ENCODE measurements at places on chromosomes 2 and 18.

- DNase-seq, result no peak
Measured at GRCh38 chr2:77086051-77086450, 436.1 kb downstream of the LRRTM4 start.

DNA sequence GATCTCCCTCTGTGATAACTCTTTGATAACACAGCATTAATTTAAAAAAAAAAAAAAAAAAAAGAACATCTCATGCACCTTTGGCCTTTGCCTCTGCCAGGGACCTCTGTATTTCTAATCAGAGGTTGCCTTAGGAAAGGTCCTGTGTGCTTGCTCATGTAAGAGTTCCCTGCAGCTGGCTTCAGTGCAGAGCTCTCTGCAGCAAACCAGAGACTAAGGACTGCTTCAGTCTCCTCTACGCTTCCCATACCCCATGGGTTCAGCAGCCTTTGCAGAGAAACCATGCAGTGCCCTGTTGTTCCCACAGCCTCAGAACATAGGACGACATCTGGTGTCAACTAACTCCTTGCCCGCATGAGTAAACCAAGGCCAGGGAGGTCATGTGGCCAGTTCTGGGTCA lies 236.6 kb upstream of the KLHL29 start:
- no peak for DNase-seq

- DNase-seq, result no peak
Measured at GRCh38 chr2:43519643-43520221, 76.1 kb downstream of the THADA start.

- DNase-seq, result no peak
Measured at GRCh38 chr2:240786871-240787311, 33.1 kb downstream of the KIF1A start.

DNA sequence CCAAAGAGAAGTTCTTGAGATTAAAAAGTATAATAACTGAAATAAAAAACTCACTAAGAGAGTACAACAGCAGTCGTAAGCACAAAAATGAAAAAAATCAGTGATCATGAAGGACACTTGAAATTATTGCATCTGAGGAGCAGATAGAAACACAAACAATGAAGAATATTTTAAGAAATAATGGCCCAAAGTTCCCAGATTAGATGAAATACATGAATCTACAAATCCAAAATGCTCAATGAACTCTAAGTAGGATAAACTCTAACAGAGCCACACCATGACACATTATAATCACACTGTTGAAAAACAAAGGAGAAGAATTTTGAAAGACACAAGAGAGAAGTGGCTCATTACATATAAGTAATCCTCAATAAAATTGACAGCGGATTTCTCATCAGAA lies 31.9 kb upstream of the EMILIN2 start:
- DNase-seq, result no peak

DNA sequence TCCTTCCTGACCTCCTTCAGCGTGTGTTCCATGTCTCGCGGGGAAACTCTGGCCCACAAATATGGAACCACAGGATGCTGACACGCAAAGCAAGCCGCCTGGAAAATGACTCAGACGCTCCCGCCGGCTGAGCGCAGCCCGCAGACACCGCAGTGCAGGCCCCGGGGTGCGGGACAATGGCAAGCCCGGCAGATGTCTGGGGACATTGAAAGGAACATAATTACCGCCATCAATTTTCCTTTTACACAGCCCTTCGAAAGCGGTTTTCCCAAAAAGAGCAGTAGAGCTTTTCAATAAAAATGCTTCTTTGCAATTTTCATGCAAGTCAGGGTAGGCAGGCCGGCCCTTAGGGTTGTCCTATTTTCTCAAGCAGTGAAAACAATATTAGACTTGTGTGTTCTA lies 159.2 kb upstream of the SH3BP4 start:
- DNase-seq, result no peak

Data from CD4-positive, alpha-beta T cell treated with Interferon alpha-2 for 1 hour (primary cell).